ENCODE measurements at places on chromosomes 1 and 21. TPM values are rescaled to one million over a fixed set of nuclear protein-coding genes. Genes with fewer than 3 reads are reported as not detected.

Gene GBP5
- total RNA-seq = 0.25 TPM

DNA sequence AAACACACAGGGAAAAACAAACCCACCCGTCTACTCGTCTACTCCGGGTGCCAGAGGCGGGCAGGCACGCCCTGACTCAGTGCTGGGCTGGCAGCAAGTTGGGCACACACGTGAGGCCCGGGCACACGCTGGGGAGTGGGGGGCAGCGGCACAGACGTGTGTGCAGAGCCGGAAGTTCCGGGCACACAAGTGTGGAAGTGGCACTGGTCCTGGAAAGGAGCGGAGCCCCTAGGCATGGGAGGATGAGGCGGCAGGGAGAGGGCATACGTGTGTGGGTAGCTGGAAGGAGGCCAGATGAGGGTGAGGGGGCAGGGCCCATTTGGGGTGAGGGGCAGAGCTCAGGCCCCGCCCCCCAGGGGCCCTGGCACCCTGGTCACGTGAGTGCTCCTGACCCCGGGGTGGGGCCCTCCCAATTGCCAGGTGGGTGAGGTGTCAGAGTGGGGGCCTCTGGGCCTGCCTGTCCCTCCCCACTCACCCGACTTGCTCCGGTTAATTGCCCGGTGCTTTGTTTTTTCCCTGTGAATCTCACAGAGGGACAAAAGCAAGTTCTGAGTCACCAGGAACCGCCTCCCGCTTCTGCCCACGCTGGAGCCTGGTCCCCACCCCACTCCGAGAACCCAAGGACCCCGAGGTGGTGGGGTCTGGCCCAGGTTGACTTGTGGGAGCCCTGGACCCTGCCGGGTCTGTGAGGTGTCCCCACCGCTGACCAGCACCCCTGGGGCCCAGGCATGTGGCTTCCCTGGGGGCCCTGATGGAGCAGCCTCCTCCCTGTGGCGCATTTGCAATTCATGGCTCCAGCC is 104.8 kb upstream of the CASZ1 start:
- peak; percentile 53 for DNase-seq

Gene PCAT6
- 0.47 TPM for total RNA-seq

DNA sequence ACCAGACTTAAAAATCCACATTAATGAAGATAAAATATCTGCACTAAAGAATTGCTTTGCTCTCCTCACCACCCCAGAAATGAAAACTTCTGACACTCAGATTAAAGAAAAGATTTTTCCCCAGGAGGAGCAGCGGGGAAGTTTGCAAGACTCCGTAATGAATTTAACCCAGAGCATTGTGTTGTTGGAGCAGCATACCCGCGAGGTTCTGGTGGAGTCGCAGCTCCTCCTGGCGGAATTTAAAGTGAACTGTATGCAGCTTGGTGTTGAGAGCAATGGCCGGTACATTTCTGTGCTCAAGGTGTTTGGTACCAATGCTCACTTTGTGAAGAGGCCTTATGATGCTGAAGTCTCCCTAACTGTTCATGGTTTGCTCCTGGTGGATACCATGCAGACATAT is 46.4 kb downstream of the VPS13D start:
- DNase-seq = peak; percentile 33

GRCh38 chr1:30125021-30125820 is 598.2 kb downstream of the MATN1 start:
- no peak for DNase-seq

All from H4 (cell line).